Effector memory CD4-positive, alpha-beta T cell (primary cell): ENCODE measurements at places on chromosomes 1 and 21.

DNA sequence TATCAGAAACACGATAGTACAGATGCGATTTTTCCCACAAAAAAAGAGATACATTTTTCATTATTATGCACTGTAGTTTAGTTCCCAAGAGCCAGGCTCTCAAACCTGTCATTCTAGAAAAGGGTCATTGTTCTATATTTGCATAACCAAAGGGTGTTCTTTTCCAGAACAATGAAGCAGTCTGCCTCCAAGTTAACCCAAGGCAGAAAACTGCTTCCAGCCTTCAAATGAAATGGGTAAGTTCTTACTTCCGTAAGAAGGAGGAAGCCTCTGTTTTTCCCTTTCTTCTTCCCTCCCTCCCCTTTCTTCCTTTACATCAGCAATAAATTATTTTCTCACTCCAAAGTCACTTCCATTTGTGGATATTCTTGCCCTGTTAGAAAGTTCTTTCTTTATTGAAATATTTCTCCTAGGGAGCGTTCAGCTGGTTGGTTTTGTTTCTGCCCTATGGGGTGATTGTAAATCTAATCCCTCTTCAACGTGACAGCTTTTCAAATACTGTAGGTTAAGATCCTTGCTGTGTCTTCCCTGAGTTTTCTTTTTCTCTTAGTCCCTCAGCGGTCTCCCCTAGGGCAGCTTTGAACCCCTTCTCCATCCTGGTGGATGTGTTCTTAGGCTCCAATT lies 77.3 kb upstream of the PTGFRN start:
- H3K4me1 ChIP-seq: no peaks in the 10 kb centered on the region
- H3K36me3 ChIP-seq: no peaks in the 10 kb centered on the region
- H3K27ac ChIP-seq: no peak overlapping the region
- DNase-seq: no peak
- H3K4me3 ChIP-seq: no peak overlapping the region
- H3K27me3 ChIP-seq: no peaks in the 10 kb centered on the region

- no peaks in the 10 kb centered on the region for H3K36me3 ChIP-seq
- H3K4me3 ChIP-seq: no peak overlapping the region
- H3K27ac ChIP-seq: no peak overlapping the region
- no peak for DNase-seq
Measured at GRCh38 chr21:42079939-42080787, 9.0 kb downstream of the UMODL1 start.

- H3K27ac ChIP-seq: no peak overlapping the region
- H3K4me1 ChIP-seq: peaks cover 13% of the 10 kb centered on the region
- DNase-seq: no peak
- no peak overlapping the region for H3K4me3 ChIP-seq
- no peaks in the 10 kb centered on the region for H3K27me3 ChIP-seq
Measured at GRCh38 chr1:16925635-16926490, 4.1 kb downstream of the CROCC start.

DNA sequence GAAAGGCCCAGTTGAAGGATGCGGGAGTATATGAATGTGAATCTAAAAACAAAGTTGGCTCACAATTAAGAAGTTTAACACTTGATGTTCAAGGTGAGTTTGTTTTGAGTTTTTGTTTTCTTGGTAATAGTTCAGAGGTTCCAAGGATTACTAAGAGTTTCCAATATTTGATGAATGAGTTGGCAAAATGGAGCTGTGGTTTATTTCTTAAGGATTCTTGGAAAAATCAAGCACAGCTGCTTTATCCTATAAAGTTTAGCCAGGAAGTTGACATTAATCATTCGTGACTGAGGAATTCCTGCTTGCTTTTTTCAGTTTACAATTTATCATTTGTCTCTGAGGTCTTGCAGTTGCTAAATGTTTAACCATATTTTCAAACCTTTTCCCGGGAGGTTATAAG lies 15.1 kb downstream of the VCAM1 start:
- no peak overlapping the region for H3K4me3 ChIP-seq
- H3K36me3 ChIP-seq: no peaks in the 10 kb centered on the region
- H3K27me3 ChIP-seq: no peaks in the 10 kb centered on the region
- H3K27ac ChIP-seq: no peak overlapping the region

GRCh38 chr1:215824245-215824644 lies 257.1 kb downstream of the KCTD3 start:
- no peak for DNase-seq
- no peaks in the 10 kb centered on the region for H3K27me3 ChIP-seq
- H3K36me3 ChIP-seq: no peaks in the 10 kb centered on the region
- H3K27ac ChIP-seq: no peak overlapping the region

- H3K27ac ChIP-seq: no peak overlapping the region
- H3K4me1 ChIP-seq: peaks cover 23% of the 10 kb centered on the region
- H3K27me3 ChIP-seq: no peaks in the 10 kb centered on the region
- H3K36me3 ChIP-seq: no peaks in the 10 kb centered on the region
- DNase-seq: no peak
Measured at GRCh38 chr21:44614961-44615391, 3.1 kb downstream of the KRTAP10-8 start.

- H3K4me3 ChIP-seq: no peak overlapping the region
- H3K36me3 ChIP-seq: no peaks in the 10 kb centered on the region
- no peak for DNase-seq
- no peaks in the 10 kb centered on the region for H3K27me3 ChIP-seq
- H3K4me1 ChIP-seq: no peaks in the 10 kb centered on the region
- H3K27ac ChIP-seq: no peak overlapping the region
Measured at GRCh38 chr1:222865718-222866117, 50.9 kb downstream of the DISP1 start.

GRCh38 chr1:76048219-76048618 lies 26.3 kb upstream of the ST6GALNAC3 start:
- DNase-seq: no peak
- H3K4me1 ChIP-seq: no peaks in the 10 kb centered on the region
- H3K27ac ChIP-seq: no peak overlapping the region
- no peak overlapping the region for H3K4me3 ChIP-seq
- H3K36me3 ChIP-seq: no peaks in the 10 kb centered on the region
- no peaks in the 10 kb centered on the region for H3K27me3 ChIP-seq

DNA sequence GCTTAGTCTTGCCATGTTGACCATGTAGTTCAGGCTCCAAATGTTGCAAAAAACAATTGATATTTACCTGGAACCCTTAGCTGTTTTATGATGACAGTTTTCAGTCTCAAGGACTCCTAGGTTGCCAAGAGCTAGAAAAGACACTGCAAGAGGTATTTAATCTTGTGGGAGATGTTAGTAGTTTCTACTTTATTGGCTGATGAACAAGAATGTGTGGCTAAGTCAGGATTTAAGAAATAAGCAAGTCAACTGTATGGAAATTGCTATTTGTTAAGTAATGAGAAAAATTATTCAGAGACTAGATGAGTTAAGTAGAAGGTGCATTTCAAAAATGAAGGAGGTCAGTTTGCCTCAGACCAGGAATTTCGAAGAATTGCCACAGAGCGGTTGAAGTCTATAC lies 639.7 kb upstream of the USP24 start:
- no peak overlapping the region for H3K4me3 ChIP-seq
- H3K27ac ChIP-seq: no peak overlapping the region
- H3K4me1 ChIP-seq: no peaks in the 10 kb centered on the region
- no peak for DNase-seq

- H3K4me3 ChIP-seq: no peak overlapping the region
- no peak for DNase-seq
- no peak overlapping the region for H3K27ac ChIP-seq
Measured at GRCh38 chr1:8324176-8324810, 6.4 kb downstream of the SLC45A1 start.

- H3K36me3 ChIP-seq: no peaks in the 10 kb centered on the region
- peaks cover 26% of the 10 kb centered on the region for H3K4me1 ChIP-seq
- H3K27me3 ChIP-seq: peaks cover 7% of the 10 kb centered on the region
- DNase-seq: no peak
Measured at GRCh38 chr1:112714313-112715263, 544 bp downstream of the PPM1J start.
